ENCODE measurements at places on chromosomes 16 and 17.

GRCh38 chr17:61451538-61452300 is 503 bp upstream of the TBX4 start:
- peaks cover 1% of the 10 kb centered on the region for H3K36me3 ChIP-seq
- H3K4me1 ChIP-seq: peaks cover 15% of the 10 kb centered on the region
- peaks cover 58% of the 10 kb centered on the region for H3K27me3 ChIP-seq

DNA sequence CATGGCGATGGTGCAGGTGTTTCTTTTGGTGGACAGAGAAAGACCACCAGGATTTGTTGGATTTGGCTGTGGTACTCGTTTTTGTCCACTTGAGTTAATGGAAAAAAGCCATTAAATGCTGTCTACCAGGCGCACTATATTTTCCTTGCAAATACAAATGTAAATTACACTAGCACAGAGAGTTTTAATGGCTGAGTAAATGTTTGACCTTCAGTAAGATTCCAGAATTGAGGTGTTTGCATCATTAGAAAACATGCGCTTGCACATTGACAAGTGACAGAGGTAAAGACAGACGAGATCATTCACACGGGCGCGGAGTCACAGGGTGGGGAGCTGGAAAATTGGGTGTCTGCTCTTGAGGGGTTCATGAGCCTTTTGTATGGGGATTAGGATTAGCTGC is 53.5 kb upstream of the AKTIP start:
- no peak overlapping the region for H3K4me3 ChIP-seq
- H3K27ac ChIP-seq: no peak overlapping the region
- H3K27me3 ChIP-seq: peaks cover 11% of the 10 kb centered on the region
- H3K4me1 ChIP-seq: no peaks in the 10 kb centered on the region
- DNase-seq: no peak

DNA sequence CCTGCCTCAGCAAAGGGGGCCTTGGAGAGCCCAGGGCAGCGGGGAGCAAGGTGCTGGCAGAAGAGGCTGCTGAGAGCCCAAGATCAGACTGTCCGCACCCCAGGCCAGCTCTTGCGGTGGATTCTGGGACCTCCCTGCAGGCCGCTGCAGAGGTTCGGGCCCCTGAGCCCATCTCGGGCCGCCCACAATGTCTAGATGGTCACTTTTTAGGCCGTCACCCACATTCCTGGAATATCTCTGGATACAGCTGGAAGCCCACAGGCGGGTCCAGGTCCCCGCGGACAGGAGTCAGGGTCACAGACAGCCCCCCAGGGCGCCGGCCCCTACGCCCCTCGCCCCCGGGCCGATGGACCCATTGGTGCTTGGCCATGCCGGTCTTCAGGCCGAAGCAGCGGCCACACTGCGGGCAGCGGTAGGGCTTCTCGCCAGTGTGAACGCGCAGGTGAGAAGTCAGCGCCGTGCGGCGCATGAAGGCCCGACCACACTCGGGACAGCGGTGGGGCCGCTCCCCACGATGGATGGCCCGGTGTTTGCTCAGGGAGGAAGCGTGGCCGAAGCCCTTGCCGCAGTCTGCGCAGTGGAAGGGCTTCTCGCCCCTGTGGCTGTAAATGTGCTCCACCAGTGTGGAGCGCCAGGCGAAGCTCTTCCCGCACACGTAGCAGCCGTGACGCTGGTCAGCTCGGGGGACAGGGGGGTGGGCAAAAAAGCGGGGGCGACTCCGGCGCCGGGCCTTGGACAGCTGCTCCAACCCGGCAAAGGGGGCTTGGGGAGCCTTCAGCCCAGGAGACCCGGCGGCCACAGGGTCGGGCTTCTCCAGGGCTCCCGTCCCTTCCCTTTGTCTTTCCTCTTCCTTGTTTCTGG is 2.1 kb downstream of the ZNF747 start:
- H3K4me3 ChIP-seq: no peak overlapping the region
- H3K36me3 ChIP-seq: peaks cover 27% of the 10 kb centered on the region
- H3K27ac ChIP-seq: no peak overlapping the region
- no peaks in the 10 kb centered on the region for H3K27me3 ChIP-seq
- no peak for DNase-seq

- DNase-seq: no peak
- H3K4me3 ChIP-seq: no peak overlapping the region
- no peaks in the 10 kb centered on the region for H3K27me3 ChIP-seq
Observed at GRCh38 chr16:4763791-4764190, 3.2 kb downstream of the ZNF500 start.

DNA sequence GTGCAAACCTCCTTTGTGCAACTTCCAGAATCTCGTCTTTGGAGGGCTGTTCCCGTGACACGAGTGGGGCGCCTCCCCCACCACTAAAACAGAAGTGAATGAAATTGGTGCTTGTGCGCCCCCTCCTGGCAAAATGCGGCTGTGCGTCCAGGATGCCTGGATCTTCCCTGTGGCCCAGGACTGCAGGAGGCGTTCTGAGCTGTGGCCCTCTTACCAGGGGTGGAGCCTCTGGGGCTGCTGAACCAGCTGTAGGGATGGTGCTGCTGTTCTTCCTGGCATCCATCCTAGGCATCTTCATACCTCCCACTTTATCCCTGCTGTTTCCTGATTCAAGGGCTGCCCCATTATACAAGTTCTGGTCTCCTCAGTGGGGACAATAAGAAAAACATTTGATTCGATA is 18.5 kb upstream of the NAGLU start:
- no peak overlapping the region for H3K27ac ChIP-seq
- H3K36me3 ChIP-seq: no peaks in the 10 kb centered on the region
- H3K4me1 ChIP-seq: peaks cover 5% of the 10 kb centered on the region
- H3K4me3 ChIP-seq: no peak overlapping the region
- peaks cover 8% of the 10 kb centered on the region for H3K27me3 ChIP-seq
- peak; percentile 87 for DNase-seq

GRCh38 chr16:57530522-57531252 is 5.7 kb downstream of the CCDC102A start:
- peaks cover 12% of the 10 kb centered on the region for H3K36me3 ChIP-seq
- no peaks in the 10 kb centered on the region for H3K27me3 ChIP-seq
- peak overlapping the region; percentile 71 for H3K4me3 ChIP-seq
- H3K27ac ChIP-seq: peak overlapping the region; percentile 99
- H3K4me1 ChIP-seq: peaks cover 69% of the 10 kb centered on the region

DNA sequence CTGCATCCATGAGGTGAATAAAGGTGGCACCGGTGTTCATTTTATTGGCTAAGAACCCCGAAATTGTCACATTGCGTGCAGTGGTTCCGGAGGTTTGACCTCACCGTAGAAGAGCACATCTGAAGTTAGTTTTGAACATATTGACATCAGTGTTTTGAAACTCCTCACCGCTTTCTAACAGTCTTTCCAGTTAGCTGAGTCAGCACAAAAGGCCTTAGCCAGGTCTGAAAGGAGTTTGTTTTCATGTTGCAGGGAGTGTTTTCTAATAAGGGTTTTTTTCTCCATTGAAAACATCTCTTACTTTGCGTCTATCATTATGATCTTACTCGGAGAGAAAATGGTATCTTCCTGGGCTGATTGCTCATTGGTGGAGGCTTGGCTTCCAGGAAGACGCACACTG is 174.5 kb upstream of the HSBP1 start:
- H3K27ac ChIP-seq: no peak overlapping the region
- no peaks in the 10 kb centered on the region for H3K4me1 ChIP-seq
- no peaks in the 10 kb centered on the region for H3K27me3 ChIP-seq
- no peak for DNase-seq
- H3K36me3 ChIP-seq: no peaks in the 10 kb centered on the region

GRCh38 chr17:72614871-72615626 is 477.4 kb downstream of the SLC39A11 start:
- peaks cover 53% of the 10 kb centered on the region for H3K27me3 ChIP-seq
- no peak overlapping the region for H3K4me3 ChIP-seq
- H3K27ac ChIP-seq: no peak overlapping the region
- H3K4me1 ChIP-seq: peaks cover 17% of the 10 kb centered on the region
- no peak for DNase-seq
- H3K36me3 ChIP-seq: no peaks in the 10 kb centered on the region

GRCh38 chr16:78762222-78762621 is 662.8 kb downstream of the WWOX start:
- DNase-seq: no peak
- no peak overlapping the region for H3K27ac ChIP-seq
- H3K36me3 ChIP-seq: no peaks in the 10 kb centered on the region
- H3K27me3 ChIP-seq: no peaks in the 10 kb centered on the region

DNA sequence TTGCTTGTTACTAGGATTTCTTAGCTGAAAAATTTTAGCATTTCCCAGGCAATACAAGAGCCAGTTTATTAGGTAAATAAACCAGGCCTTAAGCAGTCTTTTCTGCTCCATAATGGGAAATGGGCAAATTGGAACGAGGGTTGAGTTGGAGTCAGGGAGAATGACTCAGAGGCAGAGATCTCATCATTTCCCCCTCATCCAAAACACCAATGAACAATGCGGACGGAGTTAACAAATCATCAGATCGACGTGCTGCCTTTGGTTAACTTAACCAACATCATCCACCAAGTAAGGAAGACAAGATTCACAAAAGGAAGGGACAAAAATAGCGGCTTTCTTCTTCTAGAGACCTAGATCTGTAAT is 243.5 kb downstream of the STX8 start:
- no peaks in the 10 kb centered on the region for H3K27me3 ChIP-seq
- no peak for DNase-seq
- no peaks in the 10 kb centered on the region for H3K4me1 ChIP-seq
- no peak overlapping the region for H3K4me3 ChIP-seq

DNA sequence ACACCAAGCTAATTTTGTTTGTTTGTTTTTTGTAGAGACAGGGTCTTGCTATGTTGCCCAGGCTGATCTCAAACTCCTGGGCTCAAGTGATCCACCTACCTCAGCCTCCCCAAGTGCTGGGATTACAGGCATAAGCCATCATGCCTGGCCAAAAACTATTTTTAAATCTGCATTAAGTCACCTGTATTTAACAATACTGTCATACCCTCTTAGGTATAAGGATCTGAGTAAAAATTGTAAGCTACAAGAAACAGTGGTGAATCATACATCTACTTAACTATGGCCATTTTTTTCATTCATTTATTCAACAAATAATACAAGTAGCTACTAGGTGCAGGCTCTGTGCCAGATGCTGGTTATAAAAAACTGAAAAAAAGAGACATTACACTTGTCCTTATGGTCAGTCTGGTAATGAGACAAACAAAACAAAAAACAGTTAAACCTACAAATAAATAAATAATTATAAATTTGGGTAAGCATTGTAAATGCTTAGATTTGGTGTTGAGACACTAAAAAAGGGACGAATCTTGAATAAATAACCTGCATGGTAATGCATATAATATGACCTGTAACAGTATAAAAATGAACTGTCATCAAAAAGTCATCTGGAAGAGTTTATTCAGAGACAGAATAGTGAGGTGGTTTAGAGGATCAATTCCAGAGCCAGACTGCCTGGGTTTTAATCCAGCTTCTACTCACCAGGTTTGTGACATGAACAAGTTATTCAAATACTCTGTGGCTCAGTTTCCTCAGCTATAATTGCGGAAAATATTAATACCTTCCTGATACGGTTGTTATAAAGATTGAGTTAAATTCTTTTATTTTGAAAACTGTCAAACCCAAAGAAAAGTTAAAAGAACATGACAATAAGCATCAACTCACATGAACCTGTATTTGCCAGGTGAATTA is 26.8 kb downstream of the BRIP1 start:
- H3K4me1 ChIP-seq: no peaks in the 10 kb centered on the region
- H3K27me3 ChIP-seq: no peaks in the 10 kb centered on the region
- H3K36me3 ChIP-seq: peaks cover 11% of the 10 kb centered on the region
- no peak overlapping the region for H3K4me3 ChIP-seq
- no peak for DNase-seq
- no peak overlapping the region for H3K27ac ChIP-seq

GRCh38 chr16:119835-120491 is 18.5 kb downstream of the NPRL3 start:
- no peak for DNase-seq
- H3K4me3 ChIP-seq: no peak overlapping the region
- H3K36me3 ChIP-seq: peaks cover 10% of the 10 kb centered on the region
- no peaks in the 10 kb centered on the region for H3K4me1 ChIP-seq
- H3K27ac ChIP-seq: no peak overlapping the region
- H3K27me3 ChIP-seq: no peaks in the 10 kb centered on the region

- H3K27ac ChIP-seq: no peak overlapping the region
- DNase-seq: no peak
- H3K27me3 ChIP-seq: no peaks in the 10 kb centered on the region
- H3K4me1 ChIP-seq: no peaks in the 10 kb centered on the region
- H3K36me3 ChIP-seq: peaks cover 3% of the 10 kb centered on the region
Observed at GRCh38 chr17:64231567-64232141, 31.4 kb downstream of the TEX2 start.

DNA sequence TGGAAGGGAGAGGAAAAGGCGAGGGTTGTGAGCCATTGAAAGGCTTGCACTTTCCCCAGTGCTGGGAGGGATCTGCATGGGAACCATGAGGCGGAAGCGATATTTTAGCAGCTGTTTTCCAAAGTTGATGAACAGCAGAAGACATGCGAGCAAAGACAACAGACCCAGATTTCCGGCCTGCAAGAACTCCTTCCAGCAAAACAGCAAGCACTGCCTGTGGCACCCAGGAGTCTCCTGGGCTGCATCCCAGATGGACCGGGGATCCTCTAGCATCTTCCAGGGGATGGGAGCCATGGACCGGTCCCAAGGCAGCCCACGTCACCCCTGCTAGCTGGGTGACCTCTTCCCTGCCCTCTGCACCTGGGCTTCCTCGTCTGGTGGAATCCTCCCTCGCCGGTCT is 162.8 kb downstream of the IRF8 start:
- H3K27ac ChIP-seq: no peak overlapping the region
- peaks cover 8% of the 10 kb centered on the region for H3K27me3 ChIP-seq

DNA sequence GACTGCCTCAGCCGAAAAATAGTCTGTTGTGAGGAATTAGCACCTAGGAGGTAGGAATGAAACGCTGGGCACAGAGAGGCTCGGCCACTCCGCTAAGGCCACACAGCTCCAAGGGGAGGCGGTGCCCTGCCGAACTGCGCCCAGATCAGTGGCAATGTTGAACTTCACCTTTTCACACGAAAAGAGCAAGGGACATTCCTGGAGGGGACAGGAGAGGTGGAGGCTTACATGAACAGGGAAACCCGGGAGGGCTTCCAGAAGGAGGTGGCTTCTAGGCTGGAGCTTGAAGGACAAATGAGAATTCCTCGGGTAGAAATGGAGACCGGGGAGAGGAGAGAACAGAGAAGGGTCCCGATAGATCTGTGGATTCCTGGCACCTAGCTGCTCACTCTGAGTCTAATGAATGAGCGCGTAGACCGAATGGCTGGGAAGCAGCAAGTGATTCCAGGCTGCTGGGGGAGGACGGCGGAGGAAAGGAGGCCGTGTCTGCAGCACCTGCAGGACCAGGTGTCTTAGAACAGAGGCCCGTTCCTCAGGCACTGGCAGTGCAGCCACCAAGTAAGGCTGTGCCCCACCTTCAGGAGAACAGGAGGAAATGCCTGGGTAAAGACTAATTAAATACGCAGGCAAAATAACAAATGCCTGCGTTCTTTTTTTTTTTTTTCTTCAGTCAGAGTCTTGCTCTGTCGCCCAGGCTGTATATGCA is 722 bp upstream of the SLC38A10 start:
- peaks cover 3% of the 10 kb centered on the region for H3K27me3 ChIP-seq
- peak overlapping the region; percentile 96 for H3K27ac ChIP-seq
- H3K4me1 ChIP-seq: peaks cover 36% of the 10 kb centered on the region
- peak overlapping the region; percentile 94 for H3K4me3 ChIP-seq
- DNase-seq: peak; percentile 68

DNA sequence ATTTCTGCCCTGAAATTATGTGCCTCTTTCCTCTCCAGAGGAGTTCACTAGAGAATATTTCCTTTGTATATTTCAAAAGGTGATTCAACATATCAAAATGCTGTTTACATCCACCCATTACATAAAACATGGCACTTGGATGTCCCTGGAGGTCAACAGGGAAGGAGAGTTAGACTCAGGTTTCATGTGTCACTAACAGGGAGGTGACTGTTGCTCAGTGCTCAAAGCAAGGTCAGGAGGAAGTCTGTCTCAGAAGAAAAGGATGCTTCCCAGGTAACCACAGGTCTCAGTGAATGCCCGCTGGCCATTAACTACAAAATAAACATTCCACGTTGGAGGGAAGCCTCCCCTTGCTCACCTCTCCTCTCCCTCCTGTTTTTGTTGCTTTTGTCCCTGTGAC is 198.6 kb downstream of the AXIN2 start:
- DNase-seq: no peak
- no peak overlapping the region for H3K27ac ChIP-seq
- H3K36me3 ChIP-seq: no peaks in the 10 kb centered on the region
- H3K27me3 ChIP-seq: peaks cover 2% of the 10 kb centered on the region

Measured in activated CD8-positive, alpha-beta T cell treated with anti-CD3 and anti-CD28 coated beads, Interleukin-2, amount 10 ng/mL, durations not matched to agents 7 days and 5 days (primary cell).